ENCODE measurements at places on chromosomes 7 and 10.

DNA sequence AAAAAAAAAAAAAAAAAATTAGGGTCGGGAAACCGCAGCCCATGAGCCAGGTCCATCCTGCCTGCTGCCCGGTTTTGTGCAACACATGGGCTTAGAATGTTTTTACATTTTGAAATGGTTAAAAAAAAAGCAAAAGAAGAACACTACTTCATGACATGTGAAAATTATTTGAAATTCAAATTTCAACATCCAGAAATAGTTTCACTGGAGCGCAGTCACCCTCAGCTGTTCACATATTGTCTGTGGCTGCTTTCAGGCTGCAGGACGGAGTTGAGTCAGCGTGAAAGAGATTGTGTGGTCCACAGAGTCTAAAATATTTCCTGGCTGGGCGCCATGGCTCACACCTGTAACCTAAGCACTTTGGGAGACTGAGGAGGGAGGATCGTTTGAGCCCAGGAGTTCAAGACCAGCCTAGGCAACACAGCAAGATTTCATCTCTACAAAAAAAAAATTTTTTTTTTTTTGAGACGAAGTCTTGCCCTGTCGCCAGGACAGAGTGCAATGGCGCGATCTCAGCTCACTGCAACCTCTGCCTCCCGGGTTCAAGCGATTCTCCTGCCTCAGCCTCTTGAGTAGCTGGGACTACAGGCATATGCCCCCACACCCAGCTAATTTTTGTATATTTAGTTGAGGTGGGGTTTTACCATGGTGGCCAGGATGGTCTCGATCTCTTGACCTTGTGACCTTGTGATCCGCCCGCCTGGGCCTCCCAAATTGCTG lies 63.9 kb upstream of the ECHDC3 start:
- DNase-seq = peak; percentile 62

DNA sequence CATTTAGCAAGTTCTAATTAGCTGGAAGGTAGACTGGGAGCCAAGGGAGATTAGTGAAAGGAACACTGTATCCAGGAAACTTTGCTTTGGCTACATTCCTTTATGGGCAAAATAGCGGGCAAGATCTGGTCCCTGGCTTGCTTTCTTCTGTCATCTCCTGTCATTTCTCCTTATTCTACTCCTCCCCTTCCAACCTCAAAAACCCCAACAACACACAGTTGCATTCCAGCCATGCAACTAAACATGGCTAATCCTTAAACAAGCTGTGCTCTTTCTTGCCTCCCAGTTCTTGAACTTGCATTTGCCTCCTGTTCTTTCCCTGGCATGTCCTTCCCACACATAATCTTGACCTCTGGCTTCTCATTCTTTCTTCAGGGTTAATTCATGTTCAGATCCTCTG lies 59.5 kb upstream of the CDCA7L start:
- DNase-seq = no peak

DNA sequence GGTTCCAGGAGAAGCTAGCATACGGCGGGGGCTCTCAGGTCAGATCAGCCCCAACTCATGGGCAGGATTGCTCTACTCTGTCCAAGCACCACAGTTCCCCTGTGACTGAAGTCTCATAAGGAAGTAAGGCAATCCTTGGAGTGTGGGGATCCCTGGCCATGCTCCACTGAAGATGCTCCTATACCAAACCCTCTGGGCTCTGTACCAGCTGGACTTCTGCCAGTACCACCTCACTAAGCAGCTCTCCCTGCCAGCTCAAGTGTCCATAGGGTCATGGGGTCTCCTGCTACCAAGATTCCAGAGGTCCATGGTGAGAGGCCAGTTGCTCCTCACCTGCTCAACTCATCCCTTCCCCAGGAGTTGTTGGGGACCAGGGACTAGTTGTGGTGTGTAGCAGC lies 355.7 kb upstream of the STEAP1 start:
- DNase-seq = no peak

DNA sequence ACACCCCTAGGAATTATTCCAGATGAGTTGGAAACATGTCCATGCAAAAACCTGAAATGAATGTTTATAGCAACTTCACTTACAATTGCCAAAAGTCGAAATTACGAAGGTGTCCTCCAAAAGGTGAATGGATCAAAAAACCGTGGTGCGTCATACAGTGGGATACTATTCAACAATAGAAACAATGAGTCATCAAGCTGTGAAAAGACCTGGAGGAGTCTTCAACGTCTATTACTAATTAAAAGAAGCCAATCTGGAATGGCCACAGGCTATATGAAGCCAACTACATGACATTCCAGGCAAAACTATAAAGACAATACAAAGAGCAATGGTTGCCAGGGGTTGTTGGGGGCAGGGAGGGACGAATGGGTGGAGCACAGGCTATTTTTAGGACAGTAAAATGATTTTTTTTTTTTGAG lies 12.6 kb upstream of the PPP2R2D start:
- no peak for DNase-seq

DNA sequence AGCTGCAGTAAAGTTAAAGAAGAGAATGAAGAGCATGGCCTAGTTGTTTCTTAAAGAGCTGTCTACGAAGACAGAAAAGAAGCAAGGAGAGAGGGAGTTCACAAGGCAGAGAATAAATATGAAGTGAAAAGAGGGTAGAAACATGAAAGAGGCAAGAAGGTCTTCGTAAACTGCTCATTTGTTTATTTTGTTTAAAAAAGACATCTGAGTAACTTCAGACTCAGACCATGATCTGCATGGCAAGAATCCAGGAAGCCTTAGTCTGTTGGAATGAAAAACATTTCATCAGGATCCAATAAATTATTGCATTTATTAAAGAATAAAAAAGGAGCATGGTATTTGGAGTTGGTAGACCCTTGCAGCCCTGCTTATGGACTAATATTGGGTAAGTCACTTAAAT lies 151.1 kb downstream of the SEM1 start:
- no peak for DNase-seq

GRCh38 chr7:151844071-151844824 lies 32.7 kb downstream of the PRKAG2 start:
- no peak for DNase-seq

- peak; percentile 60 for DNase-seq
Measured at GRCh38 chr10:8402576-8402975, 348.1 kb downstream of the GATA3 start.

GRCh38 chr7:151085691-151086620 lies at the start of gene AGAP3:
AGAP3 (plus strand) TSS chr7:151086475; CDS start chr7:151086742, 267 bp downstream.
- DNase-seq = peak; percentile 36

DNA sequence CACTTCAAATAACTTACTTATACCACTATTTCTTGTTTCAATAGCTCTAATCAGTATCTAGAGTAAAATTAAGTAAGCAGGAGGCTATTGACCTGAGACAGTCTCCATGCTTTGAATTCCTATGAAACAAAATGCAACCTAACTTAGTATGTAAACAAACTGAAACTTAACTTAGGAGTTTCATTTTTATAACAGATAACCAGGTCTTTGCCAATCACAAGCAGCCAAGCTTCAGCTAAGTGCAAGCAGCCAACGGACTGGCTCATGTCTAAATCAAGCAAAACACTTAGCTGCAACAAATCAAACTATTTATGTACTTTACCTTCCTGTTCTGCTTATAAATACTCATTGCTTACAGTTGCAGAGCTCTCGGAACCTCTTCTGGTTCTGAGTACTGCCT lies 4.4 kb upstream of the GSTK1 start:
- peak; percentile 54 for DNase-seq

GRCh38 chr7:123769371-123769770 lies 20.6 kb upstream of the WASL start:
- DNase-seq = no peak

DNA sequence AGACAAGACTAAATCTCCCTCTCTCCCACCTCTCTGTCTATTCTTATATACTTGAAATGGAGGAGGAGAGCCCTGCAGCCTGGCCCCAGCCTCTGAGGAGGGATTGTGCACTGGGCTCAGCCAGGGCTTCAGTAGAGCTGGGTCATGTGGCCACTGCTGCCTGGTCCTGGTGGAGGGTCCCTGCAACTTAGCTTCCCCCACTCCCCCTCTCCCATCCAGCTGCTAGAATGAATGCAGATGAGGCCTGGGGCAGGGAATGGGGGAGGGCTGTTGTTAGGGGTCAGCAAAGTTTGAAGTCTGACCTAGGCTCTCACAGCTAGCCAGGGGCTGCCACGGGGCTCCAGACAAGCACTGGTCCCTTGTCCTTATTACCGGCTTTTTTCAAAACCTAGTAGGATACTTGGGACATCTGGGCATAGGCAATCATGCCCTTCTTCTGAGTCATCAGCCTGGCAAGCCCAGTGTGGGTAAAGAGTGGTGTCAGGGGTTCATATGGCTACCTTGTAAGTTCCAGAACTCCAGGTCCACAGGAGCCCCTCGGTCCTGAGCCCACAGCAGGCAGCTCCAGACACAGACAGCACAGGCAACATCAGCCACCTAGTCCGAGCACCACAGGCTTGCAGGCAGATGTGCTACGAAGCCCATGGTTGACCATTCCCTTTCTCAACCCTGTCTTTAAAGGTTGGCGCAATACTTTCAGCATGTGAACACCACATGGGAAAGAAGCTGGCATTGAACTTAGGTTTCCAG lies 12.8 kb upstream of the CXCL12 start:
- no peak for DNase-seq

DNA sequence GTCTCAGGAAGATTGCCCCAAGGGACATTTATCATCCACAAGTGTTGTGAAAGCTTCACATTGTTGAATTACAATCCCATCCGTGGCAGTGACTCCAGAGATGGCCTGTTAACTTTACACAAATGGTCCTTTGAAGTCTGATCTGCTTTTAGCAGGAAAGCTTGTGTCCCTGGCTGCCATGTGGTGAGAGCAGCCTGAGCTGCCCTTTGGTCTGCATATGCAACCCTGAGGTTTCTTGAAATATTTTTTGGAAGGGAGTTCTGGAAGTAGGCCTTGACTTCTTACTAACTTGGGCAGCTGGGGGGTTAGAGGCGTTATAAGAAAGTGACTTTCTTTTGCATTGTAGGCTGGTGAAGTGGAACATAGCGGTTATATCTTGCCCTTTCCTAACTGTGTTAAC lies 41.3 kb upstream of the FAM180A start:
- DNase-seq = no peak

GRCh38 chr10:112875476-112876267 lies 74.4 kb upstream of the TCF7L2 start:
- DNase-seq = peak; percentile 12

DNA sequence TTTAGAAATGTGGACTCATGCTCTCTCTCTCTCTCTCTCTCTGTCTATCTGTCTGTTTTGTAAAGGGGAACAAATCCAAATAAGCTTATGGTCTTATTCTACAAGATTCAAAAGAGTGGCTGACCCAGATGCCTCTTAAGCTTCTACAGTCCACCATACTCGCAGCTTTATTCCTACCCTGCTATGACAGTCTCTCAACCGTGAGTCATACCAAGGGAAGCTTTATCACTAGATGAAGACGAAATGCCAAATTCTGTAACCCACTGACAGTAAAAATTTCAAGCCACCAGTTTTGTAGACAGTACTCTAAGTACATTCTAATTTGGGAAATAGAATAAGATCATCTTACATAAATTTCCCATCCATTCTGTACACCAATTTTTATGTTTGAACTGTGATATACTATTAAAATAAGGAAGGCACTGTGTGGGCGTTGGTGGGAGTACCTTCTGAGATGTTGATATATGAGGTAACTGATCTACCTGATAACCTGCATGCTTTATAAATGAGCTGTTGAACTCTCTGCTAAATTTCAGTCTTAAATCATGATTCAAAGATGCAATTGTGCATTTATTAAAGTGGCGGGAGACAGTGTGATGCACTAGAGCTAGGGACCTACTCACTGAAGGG lies 153.2 kb downstream of the KLF6 start:
- DNase-seq = no peak

DNA sequence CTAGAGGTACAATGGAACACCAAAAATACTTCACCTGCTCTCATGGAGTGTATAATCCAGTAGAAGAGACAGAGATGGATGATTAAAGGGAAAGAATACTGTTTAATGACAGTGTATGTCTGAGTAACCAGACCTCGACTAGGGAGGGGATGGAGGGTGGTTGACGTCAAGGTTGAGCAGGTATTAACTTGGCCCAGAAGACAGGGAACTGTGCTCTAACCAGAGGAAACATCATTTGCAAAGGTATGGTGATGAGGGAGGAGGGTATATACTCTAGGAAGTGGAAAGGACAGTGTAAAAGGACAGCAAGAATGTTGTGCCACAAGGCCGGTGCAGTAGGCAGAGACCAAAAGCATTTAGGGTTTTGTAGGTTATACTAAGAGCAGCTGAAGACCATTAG lies 2.9 kb downstream of the MIOS start:
- no peak for DNase-seq

DNA sequence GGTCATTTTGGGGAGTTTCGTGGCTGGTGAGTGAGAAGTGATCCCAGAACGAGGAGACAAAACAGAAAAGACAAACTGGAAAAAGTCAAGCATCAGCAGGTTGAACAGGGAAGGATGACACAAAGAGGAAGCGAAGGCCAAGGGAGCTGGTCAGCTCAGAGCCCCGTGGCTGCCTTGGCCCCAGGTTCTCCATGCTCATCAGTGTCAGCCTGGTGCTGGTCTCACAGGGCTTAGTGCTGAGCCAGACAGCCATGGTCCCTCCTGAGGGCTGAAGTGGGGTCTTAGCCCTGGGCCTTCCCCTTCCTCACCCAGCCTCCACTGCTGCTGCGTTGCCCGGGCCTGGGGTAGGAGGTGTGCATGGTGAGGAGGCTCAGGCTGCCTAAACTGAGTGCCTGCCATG lies 183.6 kb downstream of the PFKFB3 start:
- DNase-seq = no peak

DNA sequence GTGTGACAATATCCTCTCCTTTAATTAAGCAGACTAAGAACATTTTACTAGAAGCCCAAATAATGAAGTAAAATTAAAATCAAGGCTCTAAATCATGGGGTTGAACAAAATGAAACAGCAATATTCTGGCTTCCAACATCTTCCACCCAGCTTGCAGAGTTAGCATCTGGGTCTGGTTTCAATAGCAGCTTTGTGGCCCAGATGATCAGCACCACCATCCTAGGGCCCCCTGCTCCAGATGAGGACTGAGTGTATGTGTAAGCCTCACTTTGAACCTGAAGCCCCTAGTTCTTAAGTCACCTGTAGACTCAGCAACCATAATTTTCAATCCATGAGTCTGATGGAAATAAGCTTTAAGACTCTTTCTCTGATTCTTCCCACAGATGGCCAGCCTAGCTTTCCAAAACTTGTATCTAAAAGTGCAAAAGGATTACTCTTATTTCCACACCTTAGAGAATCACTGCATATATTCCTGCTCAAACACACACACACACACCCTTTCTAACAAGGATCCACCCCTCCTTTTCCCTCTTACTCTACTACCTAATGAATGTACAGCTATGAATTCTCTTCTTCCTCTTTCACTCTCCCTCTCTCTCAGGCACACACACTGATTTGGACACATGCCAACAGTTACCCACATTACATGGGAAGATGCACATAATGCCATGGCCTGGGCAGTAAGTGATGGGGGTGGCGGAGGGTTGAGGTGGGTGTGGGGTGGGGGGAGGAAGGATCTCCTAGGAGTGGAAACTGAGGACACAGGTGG lies 3.5 kb downstream of the DENND11 start:
- DNase-seq = no peak

DNA sequence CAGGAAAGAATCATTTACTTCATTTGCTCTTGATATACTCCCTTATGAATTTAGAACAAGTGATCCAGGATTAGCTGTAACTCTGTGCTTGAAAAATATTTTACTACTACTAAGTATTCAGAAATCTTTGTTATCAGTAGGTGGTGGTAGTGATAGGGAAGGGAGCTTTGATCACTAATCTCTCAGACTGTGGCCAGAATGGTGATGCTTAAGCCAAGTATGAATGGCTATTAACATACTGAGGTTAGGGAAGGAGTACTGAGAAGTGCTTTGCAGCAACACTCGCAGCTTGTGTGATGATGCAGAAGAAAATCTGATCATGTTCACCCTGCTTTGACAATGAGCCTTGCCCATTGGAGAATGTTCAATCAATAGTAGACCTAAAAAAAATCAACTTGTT lies 29.3 kb downstream of the AP3M1 start:
- no peak for DNase-seq

All from activated naive CD4-positive, alpha-beta T cell treated with anti-CD3 and anti-CD28 coated beads for 36 hours (primary cell).